ENCODE measurements at places on chromosomes 4 and X. TPM values are rescaled to one million over a fixed set of nuclear protein-coding genes. Genes with fewer than 3 reads are reported as not detected.

Gene REELD1
- total RNA-seq: not detected

GRCh38 chr4:184437565-184438265, 36.6 kb downstream of the IRF2 start:
- DNase-seq: no peak

DNA sequence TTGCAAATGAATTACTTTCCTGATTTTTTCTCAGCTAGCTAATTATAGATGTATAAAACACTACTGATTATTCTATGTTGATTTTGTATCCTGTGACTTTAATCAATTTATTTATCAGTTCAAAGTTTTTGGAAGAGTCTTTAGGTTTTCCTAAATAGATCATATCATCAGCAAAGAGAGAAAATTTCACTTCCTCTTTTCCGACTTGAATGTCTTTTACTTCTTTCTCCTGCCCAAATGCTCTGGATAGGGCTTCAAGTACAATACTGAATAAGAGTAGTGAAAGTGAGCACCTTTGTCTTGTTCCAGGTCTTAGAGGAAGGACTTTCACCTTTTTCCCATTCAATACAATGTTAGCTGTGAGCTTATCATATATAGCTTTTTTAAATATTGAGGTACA, 417.9 kb downstream of the PDGFC start:
- no peak for DNase-seq

- peak; percentile 41 for DNase-seq
These were observed 6.3 kb downstream of the C1QTNF7 start for GRCh38 chr4:15434091-15434490.

GRCh38 chr4:8073206-8073863, 85.3 kb downstream of the ABLIM2 start:
- DNase-seq: no peak

GRCh38 chr4:10737337-10737736, 52.8 kb upstream of the CLNK start:
- DNase-seq: no peak

GRCh38 chr4:43126595-43126994, 234.1 kb downstream of the GRXCR1 start:
- DNase-seq: no peak

Gene AFM
- not detected for total RNA-seq

DNA sequence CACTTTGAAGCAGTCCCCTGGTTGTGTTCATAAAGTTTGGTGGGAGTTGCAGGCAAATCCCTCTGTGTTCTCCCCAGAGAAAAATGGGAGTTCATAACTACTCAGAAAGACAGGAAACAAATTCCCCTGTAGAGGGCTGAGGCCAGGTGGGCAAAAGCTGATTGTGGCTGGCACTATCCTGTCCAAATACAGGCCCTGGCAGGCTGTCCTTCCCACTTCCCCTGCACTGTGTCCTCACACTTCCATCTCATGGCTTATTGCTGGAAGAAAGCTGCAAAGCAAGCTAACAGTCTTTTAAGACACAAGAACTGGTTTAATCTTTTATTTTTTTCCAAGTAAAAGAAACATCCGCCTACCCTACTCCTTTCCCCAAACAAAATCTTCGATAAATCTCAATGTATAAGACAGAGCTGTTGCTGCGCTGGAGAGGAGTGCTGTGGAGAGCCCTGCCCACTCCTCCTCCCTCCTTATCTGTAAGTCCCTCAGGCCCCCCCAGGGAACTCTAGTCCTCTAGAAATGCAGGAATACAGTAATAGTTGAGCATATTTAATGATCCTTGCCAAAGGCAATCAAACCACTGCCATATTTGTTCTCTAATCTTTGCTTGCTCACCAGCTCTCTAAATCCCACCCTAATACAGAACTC, 14.0 kb downstream of the TAPT1 start:
- no peak for DNase-seq

Gene TKTL2
- total RNA-seq: not detected

Gene GPR173
- 2.5 TPM for total RNA-seq

Gene ATP1B4
- total RNA-seq: not detected

GRCh38 chr4:10032625-10033024, 11.3 kb upstream of the SLC2A9 start:
- peak; percentile 77 for DNase-seq

Gene TMEM31
- not detected for total RNA-seq

- no peak for DNase-seq
These were observed 18.8 kb downstream of the GRPR start for GRCh38 chrX:16142246-16142558.

Gene TEX13C
- total RNA-seq: not detected

- no peak for DNase-seq
These were observed 1781.1 kb upstream of the TENM3 start for GRCh38 chr4:180462116-180462515.

Data from fibroblast of the aortic adventitia (primary cell).